ENCODE measurements at places on chromosomes 16 and 17.

DNA sequence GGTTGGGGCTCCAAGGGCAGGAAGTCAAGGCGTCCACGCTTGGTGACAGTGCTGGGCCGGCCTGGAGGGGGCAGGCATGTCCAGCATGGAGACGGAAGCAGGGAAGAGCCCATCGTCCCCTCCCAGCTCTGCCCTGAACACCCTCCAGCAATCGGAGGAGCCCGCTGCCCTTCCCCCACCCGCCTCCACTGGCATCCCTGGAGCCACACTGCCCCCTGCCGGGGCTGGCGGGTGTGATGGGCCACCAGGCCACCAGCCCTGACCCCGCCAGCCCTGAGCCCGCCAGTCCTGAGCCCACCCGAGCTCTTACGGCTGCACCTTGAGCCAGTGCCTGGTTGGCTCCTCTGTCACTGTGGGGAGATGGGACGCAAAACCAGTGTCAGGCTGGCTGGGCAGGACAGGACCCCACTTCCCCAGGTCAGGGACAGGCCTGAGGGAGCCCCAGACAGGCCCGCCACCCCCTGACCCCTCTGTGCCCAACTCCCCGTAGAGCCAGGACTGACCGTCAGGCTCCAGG is 4.1 kb upstream of the CDH15 start:
- peak; percentile 75 for DNase-seq

GRCh38 chr17:39553341-39553945 is 54.3 kb downstream of the NEUROD2 start:
- DNase-seq: no peak

- no peak for DNase-seq
Observed at GRCh38 chr16:89040861-89041570, 52.6 kb upstream of the ACSF3 start.

DNA sequence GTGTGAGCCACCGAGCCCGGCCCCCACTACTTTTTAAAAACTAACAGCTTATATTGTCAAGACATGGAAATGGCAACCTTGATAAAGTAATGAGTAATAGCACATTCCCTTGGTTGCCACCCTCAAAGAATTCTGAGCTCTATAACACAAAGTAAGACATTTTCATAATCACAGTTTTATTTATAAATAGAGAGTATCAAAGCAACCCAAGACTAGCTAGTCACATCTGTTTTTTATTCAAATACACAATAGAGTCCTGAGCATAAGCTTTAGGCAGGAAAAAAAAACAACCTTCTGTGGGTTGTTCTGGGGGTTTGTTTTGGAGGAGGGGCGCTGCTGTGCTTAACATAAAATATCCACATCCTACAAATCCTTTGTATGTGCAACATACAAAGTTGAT is 68.7 kb downstream of the CEP95 start:
- no peak for DNase-seq

- DNase-seq: peak; percentile 50
Observed at GRCh38 chr16:3983081-3983520, 102.6 kb upstream of the CREBBP start.

All from midbrain (tissue), 1 donor.